PC-9 (cell line): ENCODE measurements at places on chromosomes 3 and 15. TPM values are rescaled to one million over a fixed set of nuclear protein-coding genes. Genes with fewer than 3 reads are reported as not detected.

GRCh38 chr15:76289582-76289981 lies 21.7 kb downstream of the ETFA start:
- no peaks in the 10 kb centered on the region for H3K27me3 ChIP-seq
- H3K4me1 ChIP-seq: no peaks in the 10 kb centered on the region
- peaks cover 20% of the 10 kb centered on the region for H3K36me3 ChIP-seq

DNA sequence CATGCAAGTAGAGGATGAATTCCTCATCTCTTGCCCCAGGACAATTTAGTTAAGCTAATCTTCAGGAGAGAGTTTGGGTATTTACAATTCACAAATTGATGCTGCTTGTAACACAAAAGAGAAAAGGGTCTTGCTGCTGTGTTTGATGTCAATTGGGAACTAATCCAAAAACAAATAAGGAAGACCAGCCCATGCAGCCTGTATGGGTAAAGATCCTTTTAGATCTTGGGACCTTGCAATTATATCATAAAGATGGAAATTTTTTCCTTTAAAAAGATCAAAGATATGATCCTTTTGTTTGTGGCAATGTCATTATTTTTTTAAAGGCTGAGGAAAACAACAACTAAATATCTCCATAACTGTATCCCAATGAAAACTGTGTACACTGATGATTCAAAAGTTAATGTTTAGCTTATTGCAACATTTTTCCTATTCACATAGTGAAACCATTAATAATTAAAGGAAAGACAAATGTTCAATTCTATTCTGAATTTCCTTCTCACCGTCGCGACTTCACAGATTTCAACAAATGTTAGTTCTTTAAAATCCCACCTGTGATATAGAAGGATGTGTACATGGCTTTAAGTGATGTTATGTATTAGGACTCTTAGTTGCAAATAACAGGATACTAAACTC lies 40.2 kb downstream of the TMEM212 start:
- H3K4me3 ChIP-seq: no peak overlapping the region
- H3K27ac ChIP-seq: no peak overlapping the region
- no peaks in the 10 kb centered on the region for H3K27me3 ChIP-seq

DNA sequence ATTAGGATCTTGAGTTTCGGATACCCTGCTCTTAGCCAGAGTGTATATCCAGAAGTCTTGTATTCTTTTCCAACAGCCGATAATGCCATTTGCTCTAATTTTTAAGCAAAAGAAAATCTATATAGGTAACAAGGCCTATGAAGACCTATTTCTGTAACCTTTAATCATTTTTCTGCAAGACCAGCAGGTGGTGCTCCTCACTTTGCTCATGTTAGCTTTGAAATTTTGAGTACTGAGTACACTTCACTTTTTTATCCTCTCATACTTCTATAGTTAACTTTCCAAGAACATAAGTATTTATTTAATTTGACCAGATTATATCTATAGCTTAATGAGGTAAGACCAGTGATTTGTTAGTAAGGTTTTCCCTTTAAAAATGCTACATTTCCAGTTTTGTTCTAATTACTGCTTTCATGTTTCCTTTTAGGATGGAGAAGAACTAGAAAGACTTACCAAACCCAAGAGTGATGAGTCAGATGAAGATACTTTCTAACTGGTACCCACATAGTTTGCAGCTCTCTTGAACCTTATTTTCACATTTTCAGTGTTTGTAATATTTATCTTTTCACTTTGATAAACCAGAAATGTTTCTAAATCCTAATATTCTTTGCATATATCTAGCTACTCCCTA lies 20.5 kb downstream of the SLC35A5 start:
- H3K27me3 ChIP-seq: no peaks in the 10 kb centered on the region
- no peak overlapping the region for H3K4me3 ChIP-seq
- no peaks in the 10 kb centered on the region for H3K4me1 ChIP-seq
- no peak overlapping the region for H3K27ac ChIP-seq

- H3K4me1 ChIP-seq: no peaks in the 10 kb centered on the region
- H3K27ac ChIP-seq: no peak overlapping the region
- no peak for DNase-seq
- no peaks in the 10 kb centered on the region for H3K27me3 ChIP-seq
- H3K4me3 ChIP-seq: no peak overlapping the region
Measured at GRCh38 chr15:59243622-59244021, 37.0 kb downstream of the LDHAL6B start.

DNA sequence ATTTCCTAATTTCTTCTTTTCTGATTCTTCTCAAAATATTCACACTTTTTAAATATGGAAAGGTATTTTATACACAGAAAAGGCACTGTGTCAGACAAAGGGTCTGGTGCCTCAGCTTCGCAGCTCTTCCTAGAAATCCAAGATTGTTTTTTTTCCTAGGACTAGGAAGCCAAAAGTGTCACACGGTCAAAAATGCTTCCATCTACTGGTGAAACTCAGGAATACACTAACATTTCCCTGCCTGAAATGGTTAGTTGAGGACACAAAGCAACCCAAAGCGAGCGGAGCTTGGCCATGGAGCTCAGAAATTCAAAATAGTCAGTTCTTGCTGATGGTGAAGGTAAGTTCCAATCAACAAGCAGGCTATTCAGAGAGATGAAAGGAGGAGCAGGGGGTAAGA lies 426.5 kb upstream of the RASGRP1 start:
- no peak overlapping the region for H3K4me3 ChIP-seq
- no peak overlapping the region for H3K27ac ChIP-seq
- no peaks in the 10 kb centered on the region for H3K36me3 ChIP-seq
- no peak for DNase-seq
- H3K27me3 ChIP-seq: no peaks in the 10 kb centered on the region

- peaks cover 3% of the 10 kb centered on the region; the same call in 1 of the 2 replicates for H3K4me1 ChIP-seq
- no peak overlapping the region for H3K27ac ChIP-seq
- no peak for DNase-seq
- no peaks in the 10 kb centered on the region for H3K27me3 ChIP-seq
- no peaks in the 10 kb centered on the region for H3K36me3 ChIP-seq
Measured at GRCh38 chr3:133747907-133748639, 1.9 kb downstream of the TF start.

The TRPM1 gene
- not detected in 2 replicates for total RNA-seq

The GPR15 gene
- not detected in 2 replicates for total RNA-seq

DNA sequence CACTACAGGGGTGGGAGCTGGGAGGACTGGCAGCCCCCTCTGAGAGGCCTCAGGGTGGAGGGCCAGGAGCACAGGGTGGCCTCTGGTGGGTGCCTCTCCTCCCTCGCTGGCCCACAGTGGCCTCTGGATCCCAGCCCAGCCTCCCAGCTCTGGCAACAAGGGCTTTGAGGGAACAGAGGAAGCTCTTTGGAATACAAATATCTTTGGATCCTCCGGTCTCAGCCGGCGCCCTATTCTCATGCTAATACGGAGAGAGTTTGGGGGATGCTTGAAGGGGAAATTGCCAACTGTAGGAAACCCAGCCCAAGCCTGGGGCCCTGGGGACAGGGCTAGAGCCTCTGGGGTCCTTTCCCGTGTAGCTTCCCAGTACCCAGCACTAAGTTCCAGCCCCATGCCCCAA lies 33.4 kb upstream of the INSYN1 start:
- H3K27me3 ChIP-seq: peaks cover 26% of the 10 kb centered on the region; the same call in 1 of the 2 replicates
- no peaks in the 10 kb centered on the region for H3K4me1 ChIP-seq
- no peak for DNase-seq
- no peaks in the 10 kb centered on the region for H3K36me3 ChIP-seq

GRCh38 chr15:50233192-50233736 lies 32.3 kb downstream of the HDC start:
- H3K27ac ChIP-seq: 0 out of 2 replicates have a peak overlapping the region, but pooled peaks have one; percentile 6
- H3K27me3 ChIP-seq: no peaks in the 10 kb centered on the region
- peaks cover 7% of the 10 kb centered on the region; the same call in 1 of the 2 replicates for H3K4me1 ChIP-seq
- no peak overlapping the region for H3K4me3 ChIP-seq
- DNase-seq: no peak

The C3orf18 gene
- total RNA-seq: 7.4 and 7.5 TPM in 2 replicates

The SEMA6D gene
- total RNA-seq: not detected in 2 replicates

DNA sequence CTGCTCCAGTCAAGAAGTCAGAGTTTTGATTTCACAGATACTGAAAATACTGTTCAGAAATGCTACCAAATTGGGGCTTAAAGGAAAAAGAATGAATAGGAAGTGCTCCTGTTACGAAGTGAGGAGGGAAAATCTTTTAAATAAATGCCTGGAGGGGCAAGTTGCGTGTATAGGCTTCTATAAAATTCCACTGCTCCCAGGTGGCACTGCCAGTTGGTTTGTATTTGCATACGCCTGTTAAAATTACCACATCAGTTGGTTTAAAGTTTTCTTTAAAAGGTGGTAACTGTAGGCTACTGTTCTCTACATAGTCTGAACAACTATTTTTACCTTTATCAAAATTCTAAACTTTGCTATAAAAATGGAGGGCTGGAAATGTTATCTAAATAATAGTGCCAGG lies 123.5 kb downstream of the DLG1 start:
- DNase-seq: no peak
- no peak overlapping the region for H3K4me3 ChIP-seq
- H3K27ac ChIP-seq: no peak overlapping the region
- H3K27me3 ChIP-seq: no peaks in the 10 kb centered on the region

DNA sequence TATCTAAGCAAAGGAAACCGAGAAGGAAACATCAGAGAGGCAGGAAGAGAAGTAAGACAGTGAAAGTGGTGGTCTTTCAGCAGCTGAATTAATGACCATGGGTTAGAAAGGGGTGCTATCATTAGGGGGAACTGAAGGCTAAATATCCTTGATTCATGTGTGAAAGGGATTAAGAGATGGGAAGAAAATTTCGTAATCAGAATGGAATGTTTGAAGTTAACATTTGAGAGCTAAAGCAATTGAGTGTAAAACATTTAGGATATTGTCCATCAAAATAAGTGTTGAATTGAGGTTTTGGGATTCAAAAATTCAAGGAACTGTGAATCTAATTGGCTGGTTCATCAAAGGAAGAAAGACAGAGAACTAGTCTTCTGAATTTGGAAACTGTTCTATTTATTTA lies 4.1 kb upstream of the ECT2 start:
- DNase-seq: peak; percentile 54
- H3K27me3 ChIP-seq: no peaks in the 10 kb centered on the region
- peak overlapping the region; percentile 7; the same call in 1 of the 2 replicates for H3K27ac ChIP-seq
- no peaks in the 10 kb centered on the region for H3K36me3 ChIP-seq
- no peak overlapping the region for H3K4me3 ChIP-seq

The ADAMTS17 gene
- total RNA-seq: 2.0 and 3.2 TPM in 2 replicates

GRCh38 chr15:73265536-73266153 lies 103.1 kb downstream of the HCN4 start:
- H3K27me3 ChIP-seq: no peaks in the 10 kb centered on the region
- DNase-seq: no peak
- H3K36me3 ChIP-seq: no peaks in the 10 kb centered on the region
- H3K4me1 ChIP-seq: no peaks in the 10 kb centered on the region
- H3K27ac ChIP-seq: no peak overlapping the region

DNA sequence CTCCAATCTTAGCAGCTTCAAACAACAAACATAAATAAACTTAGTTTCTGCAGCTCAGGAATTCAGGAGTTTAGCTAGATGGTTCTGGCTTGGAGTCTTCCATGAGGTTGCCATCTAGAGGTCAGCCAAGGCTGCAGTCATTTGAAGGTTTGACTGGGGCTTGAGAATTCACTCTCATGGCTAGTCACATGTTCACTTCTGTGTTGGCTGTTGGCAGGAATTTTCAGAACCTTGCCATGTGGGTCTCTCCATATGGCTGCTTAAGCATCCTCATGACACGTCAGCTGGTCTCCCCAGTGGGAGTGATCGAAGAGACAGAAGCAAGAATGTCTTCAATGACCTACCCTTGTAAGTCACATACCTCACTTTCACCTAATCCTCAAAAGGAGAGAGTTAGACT lies 269.2 kb upstream of the CNTN3 start:
- no peaks in the 10 kb centered on the region for H3K27me3 ChIP-seq
- H3K4me3 ChIP-seq: no peak overlapping the region
- no peak overlapping the region for H3K27ac ChIP-seq

DNA sequence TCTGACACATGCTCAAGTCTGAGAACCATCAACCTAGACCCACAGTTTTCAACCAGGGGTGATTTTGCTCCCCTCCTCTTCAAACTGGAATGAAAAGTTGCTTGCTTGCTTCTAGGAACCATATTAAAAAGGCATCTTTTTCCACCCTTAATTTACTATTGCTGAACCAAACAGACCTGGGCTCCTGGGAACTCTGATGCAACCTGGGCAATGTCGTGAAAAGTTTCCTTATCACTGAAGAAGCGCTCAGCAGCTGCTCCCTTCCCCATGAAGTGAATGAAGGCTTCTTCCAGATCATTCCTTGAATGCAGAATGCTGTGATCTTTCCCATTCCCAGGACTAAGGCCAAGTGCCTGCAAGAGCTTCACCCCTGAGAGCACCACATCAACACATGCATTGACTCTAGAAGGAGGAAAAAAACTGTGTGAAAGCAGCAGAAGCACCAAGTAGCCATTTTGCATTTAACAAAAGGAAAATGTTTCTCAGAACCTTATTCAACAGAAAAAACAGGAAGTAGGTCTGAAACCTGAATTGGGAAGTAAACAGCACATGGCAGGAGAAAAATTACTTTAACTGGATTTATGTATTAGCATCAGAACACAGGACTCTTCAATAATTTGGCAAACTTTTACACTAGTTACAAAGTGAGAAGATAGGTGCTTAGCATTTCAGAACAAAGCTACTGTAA lies 8.7 kb downstream of the ADPGK start:
- DNase-seq: no peak
- no peak overlapping the region for H3K27ac ChIP-seq
- H3K36me3 ChIP-seq: peaks cover 24% of the 10 kb centered on the region

DNA sequence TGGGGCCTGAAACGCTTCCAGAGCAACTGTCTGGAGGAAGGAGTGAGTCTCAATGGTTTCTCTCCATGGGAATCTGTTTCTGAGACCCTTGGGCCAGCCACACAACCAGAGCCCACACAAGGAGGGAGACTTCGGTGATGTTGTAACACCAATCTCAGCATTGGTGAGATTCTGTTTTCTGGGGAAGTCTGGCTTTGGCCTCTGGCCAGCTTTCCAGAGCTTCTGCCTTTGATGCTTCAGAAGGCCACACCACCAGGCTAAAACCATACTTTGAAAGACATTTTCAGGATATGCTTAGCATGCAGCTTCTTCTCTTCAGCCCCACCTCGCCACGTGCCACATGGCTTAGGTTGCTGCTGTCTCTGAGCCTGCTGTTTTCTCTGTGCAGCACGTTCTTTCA lies 3.6 kb upstream of the EEFSEC start:
- H3K27me3 ChIP-seq: no peaks in the 10 kb centered on the region
- no peak for DNase-seq
- H3K4me3 ChIP-seq: no peak overlapping the region
- no peak overlapping the region for H3K27ac ChIP-seq
- H3K36me3 ChIP-seq: no peaks in the 10 kb centered on the region
